CD14-positive monocyte (primary cell): ENCODE measurements at places on chromosomes 13 and 19. TPM values are rescaled to one million over a fixed set of nuclear protein-coding genes. Genes with fewer than 3 reads are reported as not detected.

- no peaks in the 10 kb centered on the region for H3K36me3 ChIP-seq
- DNase-seq: no peak
- H3K4me3 ChIP-seq: no peak overlapping the region
- H3K27me3 ChIP-seq: no peaks in the 10 kb centered on the region
Observed at GRCh38 chr13:107370015-107370785, 802.3 kb upstream of the ARGLU1 start.

GRCh38 chr19:16586991-16587832, 15.0 kb upstream of the SLC35E1 start:
- no peaks in the 10 kb centered on the region for H3K36me3 ChIP-seq
- peak overlapping the region; percentile 99 for H3K27ac ChIP-seq
- H3K27me3 ChIP-seq: no peaks in the 10 kb centered on the region
- H3K4me1 ChIP-seq: peaks cover 75% of the 10 kb centered on the region
- peak; percentile 82 for DNase-seq
- H3K4me3 ChIP-seq: no peak overlapping the region

DNA sequence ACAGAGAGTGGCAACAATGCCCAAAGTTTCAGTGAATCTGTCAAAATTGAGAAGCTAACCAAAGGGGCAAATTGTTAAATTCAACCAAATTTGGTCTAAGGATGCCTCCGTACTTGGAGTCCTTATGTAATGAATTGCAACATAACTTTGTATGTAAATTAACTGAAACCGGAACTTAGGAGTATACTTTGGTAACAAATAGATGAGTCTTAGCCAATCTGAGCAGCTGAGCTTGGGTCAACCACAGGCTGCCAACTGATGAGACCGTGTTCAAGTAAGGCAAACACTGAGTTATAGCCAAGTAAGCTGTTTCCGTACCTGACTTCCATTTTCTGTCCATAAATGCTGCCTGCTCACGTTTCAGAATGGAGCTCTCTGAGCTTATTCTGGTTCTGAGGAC, 5.3 kb downstream of the VWA8 start:
- no peaks in the 10 kb centered on the region for H3K27me3 ChIP-seq
- H3K36me3 ChIP-seq: no peaks in the 10 kb centered on the region
- H3K4me1 ChIP-seq: peaks cover 27% of the 10 kb centered on the region
- H3K27ac ChIP-seq: no peak overlapping the region
- no peak overlapping the region for H3K4me3 ChIP-seq

GRCh38 chr19:49155005-49155819, at the start of gene HRC:
HRC (minus strand) TSS chr19:49155396; CDS start chr19:49155237, 159 bp downstream.
- peaks cover 50% of the 10 kb centered on the region for H3K4me1 ChIP-seq
- peaks cover 60% of the 10 kb centered on the region for H3K27me3 ChIP-seq
- no peak within 1 kb of the TSS for H3K4me3 ChIP-seq
- no peak within 1 kb of the TSS for H3K27ac ChIP-seq

GRCh38 chr13:58081301-58081820, 449.8 kb downstream of the PCDH17 start:
- no peak overlapping the region for H3K4me3 ChIP-seq
- no peaks in the 10 kb centered on the region for H3K36me3 ChIP-seq
- no peak overlapping the region for H3K27ac ChIP-seq
- H3K27me3 ChIP-seq: peaks cover 6% of the 10 kb centered on the region
- no peak for DNase-seq

GRCh38 chr13:106522898-106523525, 12.4 kb downstream of the EFNB2 start:
- peaks cover 13% of the 10 kb centered on the region for H3K27me3 ChIP-seq
- H3K4me1 ChIP-seq: no peaks in the 10 kb centered on the region
- no peak for DNase-seq
- no peak overlapping the region for H3K27ac ChIP-seq
- no peak overlapping the region for H3K4me3 ChIP-seq

DNA sequence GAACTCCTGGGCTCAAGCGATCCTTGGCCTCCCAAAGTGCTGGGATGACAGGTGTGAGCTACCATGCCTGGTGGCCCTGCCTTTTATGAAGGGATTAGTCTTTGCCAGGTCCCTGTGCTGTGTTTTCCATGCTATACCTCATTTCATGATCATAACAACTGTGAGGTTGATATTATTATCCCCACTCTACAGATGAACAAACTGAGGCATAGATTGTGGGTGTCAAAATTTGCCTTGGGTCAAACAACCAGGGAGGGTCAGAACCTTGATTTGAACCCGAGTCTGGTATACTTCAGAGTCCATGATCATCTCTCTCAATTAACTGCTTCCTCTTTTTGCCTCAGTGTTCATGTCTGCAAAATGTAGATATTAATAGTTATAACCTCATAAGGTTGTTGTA, 6.9 kb downstream of the PINLYP start:
- peaks cover 27% of the 10 kb centered on the region for H3K4me1 ChIP-seq
- H3K4me3 ChIP-seq: no peak overlapping the region
- H3K27ac ChIP-seq: no peak overlapping the region
- no peaks in the 10 kb centered on the region for H3K27me3 ChIP-seq
- peaks cover 6% of the 10 kb centered on the region for H3K36me3 ChIP-seq
- DNase-seq: no peak

DNA sequence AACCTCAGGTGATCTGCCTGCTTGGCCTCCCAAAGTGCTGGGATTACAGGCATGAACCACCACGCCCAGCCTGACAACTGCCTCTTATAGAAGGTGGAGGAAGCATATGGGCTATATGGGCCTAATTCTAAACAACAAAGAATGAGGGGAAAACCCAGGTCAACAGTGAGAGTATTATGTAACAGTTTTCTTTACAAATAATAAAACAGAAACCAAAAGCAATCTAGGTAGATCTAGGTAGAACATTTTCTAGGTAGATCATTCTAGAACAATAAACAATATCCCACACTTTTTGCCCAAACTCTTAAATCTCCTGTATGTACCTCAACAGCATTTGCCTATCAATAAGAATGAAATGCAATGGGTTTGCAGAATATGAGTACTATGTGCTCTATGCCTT, 267.4 kb downstream of the ABCC4 start:
- H3K36me3 ChIP-seq: no peaks in the 10 kb centered on the region
- no peak overlapping the region for H3K4me3 ChIP-seq
- no peaks in the 10 kb centered on the region for H3K4me1 ChIP-seq
- no peak overlapping the region for H3K27ac ChIP-seq

DNA sequence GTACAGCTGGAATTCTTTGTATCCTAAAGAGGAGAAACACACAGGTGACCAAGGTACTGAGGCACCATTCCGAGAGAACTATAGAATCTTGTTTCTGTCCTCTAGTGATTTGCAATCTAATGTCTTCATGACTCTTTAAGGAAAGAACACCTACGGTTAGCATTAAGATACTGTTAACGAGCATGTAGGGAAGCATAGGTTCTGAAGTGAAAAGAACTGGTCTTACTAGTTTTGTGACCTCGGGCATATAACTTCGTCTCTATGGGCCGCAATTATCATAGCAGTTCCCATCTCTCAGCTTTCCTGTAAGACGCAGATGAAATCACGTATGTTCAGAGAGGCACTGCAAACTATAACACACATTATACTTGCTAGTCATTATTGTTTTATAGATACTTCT, 193.0 kb upstream of the NBEA start:
- no peaks in the 10 kb centered on the region for H3K36me3 ChIP-seq
- H3K4me3 ChIP-seq: no peak overlapping the region
- H3K27me3 ChIP-seq: no peaks in the 10 kb centered on the region
- H3K4me1 ChIP-seq: no peaks in the 10 kb centered on the region
- H3K27ac ChIP-seq: no peak overlapping the region

DNA sequence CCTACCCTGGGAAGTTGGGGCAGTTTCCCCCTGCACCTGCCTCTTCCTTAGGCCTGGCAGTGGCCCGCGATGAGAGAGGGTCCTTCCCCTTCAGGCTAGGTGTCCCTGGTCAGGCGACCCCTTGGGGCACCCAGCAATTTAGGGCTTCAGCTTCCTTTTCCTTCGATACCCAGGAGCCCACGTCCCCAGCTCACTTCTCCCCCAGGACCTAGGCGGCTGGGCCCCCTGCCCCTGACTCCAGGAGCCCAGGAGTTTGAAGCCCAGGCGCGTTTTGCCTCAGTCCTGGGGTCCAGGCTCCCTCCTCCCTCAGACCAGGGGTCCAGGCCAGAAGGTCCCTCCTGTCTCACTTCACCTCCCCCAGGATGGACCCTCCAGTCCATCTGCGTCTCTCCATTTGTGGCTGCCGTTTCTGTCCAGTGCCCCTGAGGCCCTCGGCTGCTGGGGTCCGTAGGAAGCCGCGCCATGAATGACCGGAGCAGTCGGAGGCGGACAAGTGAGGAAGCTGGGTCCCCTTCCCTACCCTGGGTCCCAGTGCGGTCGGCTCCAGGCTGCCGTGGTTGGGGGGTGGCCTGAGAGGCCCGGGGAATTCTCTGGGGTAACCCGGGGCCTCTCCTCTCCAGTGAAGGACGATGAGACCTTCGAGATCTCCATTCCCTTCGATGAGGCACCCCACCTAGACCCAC, 714 bp downstream of the CCDC106 start:
- H3K36me3 ChIP-seq: peaks cover 11% of the 10 kb centered on the region
- peak; percentile 23 for DNase-seq
- peaks cover 39% of the 10 kb centered on the region for H3K4me1 ChIP-seq
- H3K27ac ChIP-seq: no peak overlapping the region

- peak overlapping the region; percentile 42 for H3K27ac ChIP-seq
- H3K27me3 ChIP-seq: no peaks in the 10 kb centered on the region
- peak; percentile 68 for DNase-seq
Observed at GRCh38 chr13:80040196-80040980, 300.5 kb downstream of the SPRY2 start.

- no peaks in the 10 kb centered on the region for H3K36me3 ChIP-seq
- peaks cover 10% of the 10 kb centered on the region for H3K4me1 ChIP-seq
- H3K27me3 ChIP-seq: peaks cover 31% of the 10 kb centered on the region
- H3K4me3 ChIP-seq: no peak overlapping the region
- DNase-seq: no peak
Observed at GRCh38 chr19:4586691-4587090, 27.2 kb upstream of the SEMA6B start.

GRCh38 chr19:56423276-56423984, 19.3 kb downstream of the ZNF583 start:
- H3K4me3 ChIP-seq: no peak overlapping the region
- H3K27me3 ChIP-seq: no peaks in the 10 kb centered on the region
- peaks cover 14% of the 10 kb centered on the region for H3K36me3 ChIP-seq
- no peak for DNase-seq

- no peaks in the 10 kb centered on the region for H3K4me1 ChIP-seq
- DNase-seq: no peak
- H3K36me3 ChIP-seq: no peaks in the 10 kb centered on the region
- H3K4me3 ChIP-seq: no peak overlapping the region
- no peak overlapping the region for H3K27ac ChIP-seq
Observed at GRCh38 chr19:42032431-42032830, 37.6 kb downstream of the GRIK5 start.

DNA sequence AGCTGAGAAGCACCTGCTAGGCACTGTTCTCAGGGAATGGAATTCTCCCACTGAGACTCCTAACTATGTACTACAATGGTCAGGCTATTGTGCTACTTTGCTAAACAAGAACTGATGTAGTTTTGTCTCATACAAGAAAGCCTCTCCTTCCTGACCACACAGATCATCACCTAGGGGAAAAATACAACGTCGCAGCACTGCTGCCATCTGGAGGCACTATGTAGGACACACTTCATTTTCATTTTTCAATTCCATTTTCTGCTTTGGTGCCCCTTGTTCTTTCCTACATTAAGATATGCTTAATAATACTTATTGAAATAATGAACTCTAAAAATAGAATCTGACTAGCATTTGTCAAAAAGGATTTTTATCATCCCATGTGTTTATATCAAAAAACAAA, 21.1 kb downstream of the PROSER1 start:
- DNase-seq: no peak
- no peaks in the 10 kb centered on the region for H3K4me1 ChIP-seq
- peaks cover 81% of the 10 kb centered on the region for H3K36me3 ChIP-seq
- no peak overlapping the region for H3K27ac ChIP-seq

GRCh38 chr13:99758460-99759162, 213.0 kb downstream of the ZIC5 start:
- no peak for DNase-seq
- H3K4me3 ChIP-seq: no peak overlapping the region
- no peaks in the 10 kb centered on the region for H3K27me3 ChIP-seq
- H3K27ac ChIP-seq: no peak overlapping the region
- H3K4me1 ChIP-seq: no peaks in the 10 kb centered on the region

DNA sequence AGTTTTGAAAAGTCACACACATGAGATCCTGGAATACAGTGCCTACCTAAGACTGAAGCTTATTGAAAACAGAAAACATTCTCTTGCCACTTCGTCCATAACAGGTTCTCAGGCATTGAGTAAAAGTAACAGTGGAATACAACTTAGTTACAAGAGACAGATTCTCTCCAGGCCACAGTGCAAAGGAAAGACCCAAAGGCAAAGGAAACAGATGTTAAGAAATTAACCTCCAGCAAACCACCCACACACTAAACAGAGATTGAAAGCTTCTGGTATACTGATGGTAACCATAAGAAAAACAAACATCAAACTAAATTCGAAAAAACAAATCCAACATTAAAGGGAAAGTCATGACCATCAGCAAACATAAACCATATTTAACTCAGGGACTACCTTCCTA, 914.7 kb downstream of the SLITRK5 start:
- H3K27ac ChIP-seq: no peak overlapping the region
- no peaks in the 10 kb centered on the region for H3K36me3 ChIP-seq
- DNase-seq: no peak

GRCh38 chr13:44857061-44857460, 132.2 kb downstream of the NUFIP1 start:
- no peak overlapping the region for H3K4me3 ChIP-seq
- H3K4me1 ChIP-seq: no peaks in the 10 kb centered on the region
- no peak overlapping the region for H3K27ac ChIP-seq
- no peak for DNase-seq

THSD8 gene
- polyA plus RNA-seq: not detected

ZC3H13 gene
- 1.5 and 5.3 TPM in 2 replicates for polyA plus RNA-seq

ZNF441 gene
- polyA plus RNA-seq: 1.0 TPM

ZNF562 gene
- polyA plus RNA-seq: 3.3 TPM

C1QTNF9B gene
- polyA plus RNA-seq: not detected

PSG4 gene
- not detected for polyA plus RNA-seq

CEACAM7 gene
- polyA plus RNA-seq: not detected

METTL21C gene
- polyA plus RNA-seq: not detected in 2 replicates

CD22 gene
- 2.0 and 4.8 TPM in 2 replicates for polyA plus RNA-seq
